ENCODE measurements at places on chromosomes 6 and 20. TPM values are rescaled to one million over a fixed set of nuclear protein-coding genes. Genes with fewer than 3 reads are reported as not detected.

The NRSN2 gene
- 17.9 TPM for polyA plus RNA-seq

The CCN5 gene
- polyA plus RNA-seq = not detected

The SLC2A4RG gene
- 25.3 TPM for polyA plus RNA-seq

The GPX5 gene
- polyA plus RNA-seq = 0.14 TPM

The TMEM74B gene
- 1.5 TPM for polyA plus RNA-seq

The SOBP gene
- 2.2 TPM for polyA plus RNA-seq

The PEX7 gene
- 11.8 TPM for polyA plus RNA-seq

The GSS gene
- 34.0 TPM for polyA plus RNA-seq

The TULP4 gene
- 31.2 TPM for polyA plus RNA-seq

The LINC00237 gene
- 2.0 TPM for polyA plus RNA-seq

The MAPK13 gene
- 6.3 TPM for polyA plus RNA-seq

The ARFGEF3 gene
- polyA plus RNA-seq = 5.8 TPM

The FAM83D gene
- 31.1 TPM for polyA plus RNA-seq

The TOX2 gene
- 1.3 TPM for polyA plus RNA-seq

The PRL gene
- polyA plus RNA-seq = not detected

The SULF2 gene
- 9.5 TPM for polyA plus RNA-seq

The ALDH8A1 gene
- not detected for polyA plus RNA-seq

The MAFB gene
- polyA plus RNA-seq = 2.5 TPM

The PHACTR3 gene
- polyA plus RNA-seq = 0.96 TPM

The ADGRF4 gene
- polyA plus RNA-seq = not detected

The BFSP1 gene
- polyA plus RNA-seq = 2.7 TPM

The SAYSD1 gene
- 8.2 TPM for polyA plus RNA-seq

The HCRTR2 gene
- 0.15 TPM for polyA plus RNA-seq

The NRM gene
- polyA plus RNA-seq = 33.8 TPM

The PXDC1 gene
- 0.78 TPM for polyA plus RNA-seq

The PABPC1L gene
- 36.0 TPM for polyA plus RNA-seq

The LCA5 gene
- 4.2 TPM for polyA plus RNA-seq

The SRMS gene
- not detected for polyA plus RNA-seq

The ARMH2 gene
- polyA plus RNA-seq = not detected

The BANF2 gene
- not detected for polyA plus RNA-seq
